ENCODE measurements at places on chromosomes 13 and 19.

- peak; percentile 66 for DNase-seq
Measured at GRCh38 chr19:17184371-17184841, 30.8 kb upstream of the USE1 start.

- DNase-seq, result peak; percentile 28
Measured at GRCh38 chr13:114105521-114106225, 26.8 kb downstream of the RASA3 start.

DNA sequence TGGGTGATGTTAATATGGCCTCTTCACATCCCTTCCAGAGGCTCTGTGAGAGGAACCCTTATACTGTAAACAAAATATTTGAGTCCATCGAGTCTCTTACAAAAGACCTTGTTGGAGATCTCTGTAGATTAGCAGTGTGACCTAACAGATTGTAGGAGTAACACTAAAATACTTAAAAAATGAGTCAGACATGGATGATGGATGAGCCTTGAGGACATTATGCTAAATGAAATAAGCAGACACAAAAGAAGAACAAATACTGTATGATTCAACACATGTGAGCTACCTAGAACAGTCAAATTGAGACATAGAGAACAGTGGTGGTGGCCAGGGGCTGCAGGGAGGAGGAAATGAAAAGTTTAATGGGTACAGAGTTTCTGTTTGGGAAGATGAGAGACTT lies 152.2 kb upstream of the UBL3 start:
- DNase-seq, result no peak

DNA sequence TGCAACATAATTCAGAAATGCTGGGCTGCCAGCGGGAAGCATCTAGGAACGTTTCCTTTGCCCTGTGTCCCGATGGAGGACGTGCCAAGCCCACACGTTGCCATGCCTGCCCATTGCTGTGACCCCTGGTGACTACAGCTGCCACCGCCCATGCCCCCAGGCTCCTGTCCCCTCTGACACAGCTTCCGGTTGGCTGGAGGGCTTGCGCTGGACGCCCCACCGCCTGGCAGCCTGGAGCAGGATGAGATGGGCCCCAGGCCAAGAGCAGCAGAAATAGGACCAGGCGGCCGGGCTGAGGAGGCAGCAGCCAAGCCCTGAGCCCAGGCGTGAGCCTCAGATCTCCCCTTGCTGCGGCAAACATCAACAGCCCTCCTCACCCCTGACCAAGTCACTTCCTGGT lies 125.9 kb downstream of the COL4A2 start:
- DNase-seq, result no peak

- DNase-seq, result no peak
Measured at GRCh38 chr19:3225169-3225485, 666 bp downstream of the CELF5 start.

DNA sequence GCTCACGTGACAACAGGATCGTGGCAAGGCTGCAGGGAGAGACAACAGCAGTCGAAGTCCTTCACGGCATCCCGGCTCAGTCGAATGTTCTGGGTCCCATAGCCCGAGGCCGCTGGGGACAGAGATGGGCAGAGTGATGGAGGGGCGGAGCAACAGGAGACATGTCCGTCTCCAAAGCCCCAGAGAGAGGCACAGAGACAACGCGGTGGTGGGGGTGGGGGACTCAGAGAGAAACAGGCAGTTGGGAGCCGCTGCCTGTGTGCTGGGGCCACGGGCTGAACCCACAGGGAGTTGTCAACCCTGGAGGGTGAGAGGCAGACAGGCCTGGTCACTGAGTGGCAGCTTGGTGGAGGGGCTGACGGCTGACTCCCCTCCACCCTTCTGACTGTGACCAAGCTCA lies 20.4 kb downstream of the NOSIP start:
- peak; percentile 62 for DNase-seq

GRCh38 chr13:33193428-33193974 lies 92.1 kb downstream of the STARD13 start:
- no peak for DNase-seq

- DNase-seq, result peak; percentile 66
Measured at GRCh38 chr13:110340812-110341444, 33.8 kb downstream of the COL4A2 start.

Data from activated T-cell treated with anti-CD3 and anti-CD28 coated beads, Interleukin-2, amount 50 U/mL, for 24 hours (primary cell).